Right ventricle myocardium superior (tissue), 1 donor: ENCODE measurements at places on chromosomes 6 and 20.

GRCh38 chr20:25273046-25273445, 25.2 kb downstream of the PYGB start:
- peak; percentile 27 for DNase-seq

GRCh38 chr6:108677894-108678293, 117.2 kb downstream of the FOXO3 start:
- no peak for DNase-seq

DNA sequence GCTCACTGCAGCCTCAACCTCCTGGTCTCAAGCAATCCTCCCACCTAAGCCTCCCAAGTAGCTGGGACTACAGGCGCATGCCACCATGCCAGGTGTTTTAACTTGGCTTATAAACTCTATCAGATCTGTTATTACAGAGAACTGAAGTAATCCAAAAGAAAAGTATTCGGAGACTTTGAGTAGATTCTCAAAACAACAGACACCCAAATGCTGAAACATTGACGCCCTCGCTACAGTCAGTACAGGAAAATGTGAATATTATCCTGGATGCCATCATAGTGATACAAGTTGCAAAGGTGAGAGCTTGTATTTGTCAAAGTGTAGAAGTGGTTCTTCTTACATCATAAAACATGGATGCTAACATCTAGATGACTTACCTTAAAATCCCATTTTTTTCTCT, 108.7 kb upstream of the EDN1 start:
- DNase-seq: no peak

DNA sequence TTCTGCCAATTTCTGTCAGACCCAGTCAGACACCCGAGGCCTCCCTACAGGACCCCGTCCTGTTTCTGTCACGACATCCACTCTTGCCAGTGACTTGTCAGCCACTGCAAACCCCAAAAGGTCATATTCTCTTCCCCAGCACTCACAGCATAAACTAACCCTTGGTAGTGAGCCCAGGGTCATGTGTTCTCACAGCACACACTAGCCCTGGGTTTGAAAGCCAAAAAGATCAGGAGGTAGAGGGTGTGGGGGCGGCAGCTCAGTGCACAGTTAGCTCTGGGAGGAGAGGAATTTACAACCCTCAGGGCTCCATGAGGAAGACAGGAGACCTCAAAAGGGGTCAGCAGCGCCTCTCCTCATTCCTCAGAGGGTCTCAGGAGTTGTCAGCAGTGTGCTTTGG, 9.9 kb upstream of the SNX9 start:
- peak; percentile 60 for DNase-seq

DNA sequence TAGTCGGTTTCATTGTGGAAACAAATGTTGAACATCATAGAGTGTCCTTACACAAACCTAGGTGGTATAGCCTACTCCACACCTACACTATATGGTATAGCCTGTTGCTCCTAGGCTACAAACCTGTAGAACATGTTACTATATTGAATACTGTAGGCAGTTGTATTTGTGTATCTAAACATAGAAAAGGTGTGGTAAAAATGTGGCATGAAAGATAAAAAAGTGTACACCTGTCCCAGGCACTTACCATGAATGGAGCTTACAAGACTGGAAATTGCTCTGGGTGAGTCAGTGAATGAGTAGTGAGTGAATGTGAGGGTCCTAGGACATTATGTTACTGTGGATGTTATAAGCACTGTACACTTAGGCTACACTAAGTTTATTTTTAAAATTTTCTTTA, 103.0 kb downstream of the ZFAND3 start:
- no peak for DNase-seq

- no peak for DNase-seq
Measured at GRCh38 chr6:32980488-32981038, 12.2 kb downstream of the BRD2 start.

DNA sequence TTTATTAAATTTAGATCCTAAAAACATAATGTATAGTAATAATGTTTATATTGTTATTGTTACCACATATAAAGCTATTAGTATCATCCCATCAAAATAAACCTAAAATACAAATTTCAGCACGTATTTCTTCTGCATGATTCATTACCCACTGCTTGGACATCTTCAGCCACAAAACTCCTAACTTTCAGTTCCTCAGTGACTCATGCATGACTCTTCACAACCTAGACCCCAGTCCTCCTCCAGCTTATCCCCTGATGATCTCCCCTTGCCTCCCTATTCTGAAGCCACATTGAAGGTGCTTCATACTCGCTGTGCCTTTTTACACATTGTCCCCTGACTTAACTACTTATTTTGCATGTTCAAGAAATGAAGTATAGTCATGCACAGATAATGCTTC, 11.2 kb upstream of the GPRC6A start:
- no peak for DNase-seq

GRCh38 chr20:59837623-59838394, 95.6 kb downstream of the SYCP2 start:
- no peak for DNase-seq

GRCh38 chr20:61253640-61254511, 1.8 kb downstream of the CDH4 start:
- no peak for DNase-seq

- DNase-seq: peak; percentile 91
Measured at GRCh38 chr20:41005361-41005729, 23.3 kb upstream of the TOP1 start.

GRCh38 chr6:88899569-88900316, 63.7 kb downstream of the RNGTT start:
- DNase-seq: no peak

DNA sequence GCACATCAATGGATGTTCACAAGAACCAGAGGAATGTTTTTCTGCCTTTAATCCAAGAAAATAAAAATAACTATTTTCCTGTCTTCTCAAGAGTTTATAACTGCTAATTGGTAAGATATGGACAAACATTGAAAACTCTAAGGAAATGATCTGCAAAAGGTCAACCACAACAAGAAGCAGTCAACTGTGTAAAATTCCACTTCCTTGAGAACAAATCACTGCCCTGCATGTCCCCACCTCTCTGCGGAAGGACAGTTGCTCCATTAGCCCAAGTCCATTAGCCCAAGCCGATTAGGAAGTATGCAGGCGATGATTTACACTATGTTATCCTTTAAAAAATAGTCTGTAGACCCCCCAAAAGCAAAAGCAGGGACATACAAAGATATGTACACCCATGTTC, 27.6 kb downstream of the SLC22A23 start:
- no peak for DNase-seq

DNA sequence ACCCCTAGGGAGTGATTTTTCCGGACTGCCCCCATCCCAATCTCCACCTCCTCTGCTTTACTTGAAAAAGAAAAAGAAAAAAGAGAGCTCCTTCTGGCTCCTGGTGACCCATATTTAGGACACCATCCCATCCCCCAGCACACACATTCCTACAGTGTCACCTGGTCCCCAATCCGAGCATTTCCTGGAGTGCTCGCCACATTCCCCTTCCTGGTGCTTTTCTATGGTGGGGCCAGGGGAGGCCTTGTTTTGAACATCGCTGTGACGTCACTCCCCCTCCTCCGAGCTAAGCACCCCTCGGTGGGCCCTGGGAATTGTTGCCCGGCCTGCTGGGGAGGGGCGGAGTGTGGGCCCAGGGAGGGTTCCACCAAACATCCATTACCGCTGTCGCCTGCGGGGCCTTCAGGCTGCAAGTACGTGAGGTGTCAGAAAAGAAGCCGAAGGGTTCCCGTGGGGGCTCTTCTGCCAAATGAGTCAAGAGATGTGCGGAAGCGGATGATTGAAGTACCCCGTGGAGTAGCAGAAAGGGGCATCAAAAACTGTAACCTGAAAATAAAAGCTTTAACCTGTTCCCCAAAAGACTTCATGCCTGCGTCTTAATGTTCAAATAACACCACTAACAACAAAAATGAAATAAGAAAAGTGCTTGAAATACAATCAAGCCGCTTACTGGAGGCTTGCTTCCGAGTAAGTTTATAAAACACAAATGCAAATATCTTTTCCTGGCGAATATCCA, 2.8 kb upstream of the FOXC1 start:
- DNase-seq: no peak

DNA sequence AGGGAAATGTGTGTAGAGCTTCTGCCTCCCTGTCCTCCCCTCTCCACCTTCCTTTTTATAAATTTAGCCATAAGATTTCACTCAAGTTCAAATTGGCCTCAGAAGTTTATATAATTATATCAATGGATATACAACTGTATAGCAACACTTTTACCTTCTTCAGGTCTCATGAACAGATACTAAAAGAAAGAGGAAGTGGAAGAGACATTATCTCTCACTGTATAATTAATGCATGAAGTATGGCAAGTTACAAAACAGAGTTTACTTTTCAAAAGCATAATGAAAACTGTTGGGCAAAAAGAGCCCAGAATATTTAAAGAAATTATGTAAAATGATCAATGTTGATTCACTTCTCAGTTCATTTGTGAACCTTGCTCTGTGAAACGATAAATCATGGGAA, 99.7 kb downstream of the PDE7B start:
- DNase-seq: no peak

DNA sequence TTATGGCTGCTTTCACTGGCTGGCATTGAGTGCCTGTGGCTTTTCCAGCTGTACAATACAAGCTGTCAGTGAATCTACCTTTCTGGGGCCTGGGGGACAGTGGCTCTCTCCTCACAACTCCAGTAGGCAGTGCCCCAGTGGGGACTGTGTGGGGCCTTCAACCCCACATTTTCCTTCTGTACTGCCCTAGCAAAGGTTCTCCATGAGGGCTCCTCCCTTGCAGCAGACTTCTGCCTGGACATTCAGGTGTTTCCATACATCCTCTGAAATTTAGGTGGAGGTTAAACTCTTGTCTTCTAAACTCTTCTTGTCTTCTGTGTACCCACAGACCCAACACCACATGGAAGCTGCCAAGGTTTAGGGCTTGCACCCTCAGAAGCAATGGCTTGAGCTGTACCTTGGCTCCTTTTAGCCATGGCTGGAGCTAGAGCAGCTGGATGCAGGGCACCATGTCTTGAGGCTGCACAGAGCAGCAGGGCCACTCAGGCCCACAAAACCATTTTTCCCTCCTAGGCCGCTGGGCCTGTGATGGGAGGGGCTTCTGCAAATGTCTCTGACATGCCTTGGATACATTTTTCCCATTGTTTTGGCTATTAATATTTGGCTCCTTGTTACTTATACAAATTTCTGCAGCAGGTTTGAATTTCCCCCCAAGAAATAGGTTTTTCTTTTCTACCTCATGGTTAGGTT, 9.6 kb downstream of the PEX7 start:
- no peak for DNase-seq

- no peak for DNase-seq
Measured at GRCh38 chr6:154815938-154816820, 83.0 kb downstream of the SCAF8 start.

GRCh38 chr20:63132715-63133471, 83.0 kb downstream of the YTHDF1 start:
- no peak for DNase-seq

- no peak for DNase-seq
Measured at GRCh38 chr6:10174056-10174455, 240.8 kb downstream of the TFAP2A start.

GRCh38 chr6:135236732-135237131, 55.6 kb downstream of the MYB start:
- no peak for DNase-seq

GRCh38 chr6:11012976-11013720, 31.0 kb downstream of the ELOVL2 start:
- no peak for DNase-seq

GRCh38 chr6:112209131-112209530, 45.2 kb downstream of the LAMA4 start:
- no peak for DNase-seq

- DNase-seq: no peak
Measured at GRCh38 chr6:137904822-137905617, 38.0 kb downstream of the TNFAIP3 start.

DNA sequence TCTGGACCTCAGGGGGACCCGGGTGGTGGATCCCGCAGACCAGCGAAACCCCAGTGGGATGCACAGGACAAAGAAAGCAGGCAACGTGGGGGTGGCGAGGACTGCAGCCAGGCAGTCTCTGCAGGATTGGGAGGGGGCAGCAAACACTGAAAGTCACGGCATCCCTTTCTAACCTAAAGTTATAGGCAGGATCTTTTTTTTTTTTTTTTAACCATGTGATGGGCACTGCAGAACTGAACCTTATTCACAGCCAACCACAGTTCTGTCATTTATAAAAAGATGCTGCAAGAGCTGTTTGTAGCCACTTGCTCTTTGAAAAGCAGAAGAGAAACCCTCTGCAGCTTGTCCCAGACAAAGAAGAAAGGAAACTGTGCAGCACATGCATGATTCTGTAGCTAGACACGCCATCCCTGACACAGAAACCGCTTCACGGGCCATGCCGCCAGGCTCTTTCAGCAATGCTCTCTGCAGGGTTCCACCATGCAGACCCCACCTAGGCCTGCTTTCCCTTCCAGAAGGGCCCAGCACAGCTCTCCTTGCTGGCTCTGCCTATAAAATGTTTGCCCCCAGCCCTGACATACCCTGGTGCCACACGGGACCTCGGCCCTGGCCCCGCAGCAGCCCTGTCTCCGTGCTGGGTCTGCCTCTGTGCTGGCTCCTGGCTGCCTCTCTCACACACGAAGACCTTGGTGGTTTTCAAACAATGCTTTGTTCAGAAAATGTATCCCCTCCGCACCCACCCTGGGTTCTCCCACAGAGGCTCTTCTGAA, 70.8 kb downstream of the PYGB start:
- DNase-seq: no peak

GRCh38 chr20:54464003-54464402, 11.4 kb upstream of the DOK5 start:
- no peak for DNase-seq

DNA sequence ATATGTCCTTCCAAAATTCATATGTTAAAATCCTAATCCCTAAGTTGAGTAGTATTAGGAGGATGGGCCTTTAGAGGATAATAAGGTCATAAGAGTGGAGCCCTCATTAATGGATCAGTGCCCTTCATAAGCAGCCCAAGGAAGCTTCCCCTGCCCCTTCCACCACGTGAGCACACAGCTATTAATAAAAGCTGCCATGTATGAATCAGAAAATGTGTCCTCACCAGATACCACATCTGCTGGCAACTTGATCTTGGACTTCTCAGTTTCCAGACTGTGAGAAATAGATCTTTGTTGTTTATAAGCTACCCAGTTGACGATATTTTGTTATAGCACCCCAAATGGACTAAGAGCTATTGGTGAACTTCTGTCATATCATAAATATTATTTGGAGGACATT, 207.7 kb upstream of the HDDC2 start:
- DNase-seq: no peak

DNA sequence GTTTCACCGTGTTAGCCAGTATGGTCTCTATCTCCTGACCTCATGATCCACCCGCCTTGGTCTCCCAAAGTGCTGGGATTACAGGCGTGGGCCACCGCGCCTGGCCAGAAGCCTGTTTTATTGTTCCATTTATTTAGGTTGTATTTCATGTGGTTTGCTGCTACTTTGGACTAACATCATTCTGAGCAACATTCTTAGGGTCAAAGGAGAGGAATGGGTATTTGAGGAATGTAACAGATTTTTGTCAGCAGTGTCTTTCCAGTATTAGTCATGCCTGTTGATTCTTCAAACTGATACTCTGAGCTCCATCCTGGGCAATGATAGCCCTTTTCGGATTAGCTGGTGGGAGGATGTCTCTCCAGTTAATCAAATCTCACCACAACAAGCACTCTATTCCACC, 213.0 kb upstream of the CITED2 start:
- no peak for DNase-seq

GRCh38 chr6:24761193-24761835, 13.4 kb upstream of the GMNN start:
- DNase-seq: no peak

GRCh38 chr6:156873654-156874380, 96.6 kb downstream of the ARID1B start:
- no peak for DNase-seq
